HepG2 (cell line): ENCODE measurements at places on chromosomes 12 and 14. TPM values are rescaled to one million over a fixed set of nuclear protein-coding genes. Genes with fewer than 3 reads are reported as not detected.
A peak's percentile ranks its signal among the peaks of the same experiment; 100 is the strongest.

GRCh38 chr12:54082397-54082892 lies 28.8 kb downstream of the HOXC4 start:
- H3K4me1 ChIP-seq = no peaks in the 10 kb centered on the region
- no peaks in the 10 kb centered on the region for H3K36me3 ChIP-seq
- H3K27ac ChIP-seq = no peak overlapping the region
- no peak overlapping the region for H3K4me3 ChIP-seq
- DNase-seq = no peak
- H3K27me3 ChIP-seq = no peaks in the 10 kb centered on the region

GRCh38 chr12:11652351-11653040 lies 3.0 kb downstream of the ETV6 start:
- H3K4me1 ChIP-seq = peaks cover 31% of the 10 kb centered on the region
- no peak for DNase-seq
- peak overlapping the region; percentile 22 for H3K4me3 ChIP-seq
- no peak overlapping the region for H3K27ac ChIP-seq
- no peaks in the 10 kb centered on the region for H3K36me3 ChIP-seq

- no peak overlapping the region for H3K27ac ChIP-seq
- H3K4me3 ChIP-seq = peak overlapping the region; percentile 23
- H3K4me1 ChIP-seq = peaks cover 34% of the 10 kb centered on the region
- no peak for DNase-seq
- H3K27me3 ChIP-seq = peaks cover 15% of the 10 kb centered on the region; the same call in 1 of the 3 replicates
Measured at GRCh38 chr12:16606201-16606849, 363 bp upstream of the LMO3 start.

DNA sequence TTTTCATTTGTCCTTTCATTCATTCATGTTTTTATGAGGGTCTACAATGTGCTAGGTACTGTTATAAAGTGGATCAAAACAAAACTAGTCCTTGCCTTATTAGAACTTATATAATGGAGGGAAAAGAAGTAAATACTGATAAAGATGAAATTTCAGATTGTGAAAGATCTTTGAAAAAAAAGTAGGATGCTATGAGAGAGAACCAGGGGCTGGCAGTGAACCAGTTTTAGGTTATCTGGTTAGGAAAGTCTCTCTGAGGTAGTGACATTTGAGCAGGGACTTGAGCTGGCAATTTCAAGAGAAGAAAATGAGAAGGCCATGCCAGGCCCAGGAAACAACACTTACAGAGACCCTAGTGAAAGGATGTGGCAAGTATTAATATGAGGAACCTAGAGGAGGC lies 57.3 kb upstream of the E2F7 start:
- DNase-seq = no peak
- no peak overlapping the region for H3K27ac ChIP-seq
- no peaks in the 10 kb centered on the region for H3K27me3 ChIP-seq
- no peaks in the 10 kb centered on the region for H3K36me3 ChIP-seq
- no peak overlapping the region for H3K4me3 ChIP-seq

- H3K4me3 ChIP-seq = no peak overlapping the region
- no peaks in the 10 kb centered on the region for H3K36me3 ChIP-seq
- no peaks in the 10 kb centered on the region for H3K4me1 ChIP-seq
- H3K27ac ChIP-seq = no peak overlapping the region
- H3K27me3 ChIP-seq = no peaks in the 10 kb centered on the region
Measured at GRCh38 chr12:67533159-67533558, 115.4 kb upstream of the DYRK2 start.

GRCh38 chr12:102059343-102059742 lies 2.4 kb downstream of the WASHC3 start:
- peaks cover 44% of the 10 kb centered on the region for H3K4me1 ChIP-seq
- peak; percentile 89 for DNase-seq

GRCh38 chr14:102580550-102581110 lies 11.8 kb upstream of the RCOR1 start:
- H3K36me3 ChIP-seq = no peaks in the 10 kb centered on the region
- no peak for DNase-seq
- no peak overlapping the region for H3K27ac ChIP-seq
- peaks cover 82% of the 10 kb centered on the region for H3K4me1 ChIP-seq
- no peaks in the 10 kb centered on the region for H3K27me3 ChIP-seq

GRCh38 chr12:59808317-59808910 lies 212.6 kb downstream of the SLC16A7 start:
- no peaks in the 10 kb centered on the region for H3K27me3 ChIP-seq
- peak; percentile 11 for DNase-seq
- no peaks in the 10 kb centered on the region for H3K36me3 ChIP-seq
- no peaks in the 10 kb centered on the region for H3K4me1 ChIP-seq
- H3K4me3 ChIP-seq = no peak overlapping the region

DNA sequence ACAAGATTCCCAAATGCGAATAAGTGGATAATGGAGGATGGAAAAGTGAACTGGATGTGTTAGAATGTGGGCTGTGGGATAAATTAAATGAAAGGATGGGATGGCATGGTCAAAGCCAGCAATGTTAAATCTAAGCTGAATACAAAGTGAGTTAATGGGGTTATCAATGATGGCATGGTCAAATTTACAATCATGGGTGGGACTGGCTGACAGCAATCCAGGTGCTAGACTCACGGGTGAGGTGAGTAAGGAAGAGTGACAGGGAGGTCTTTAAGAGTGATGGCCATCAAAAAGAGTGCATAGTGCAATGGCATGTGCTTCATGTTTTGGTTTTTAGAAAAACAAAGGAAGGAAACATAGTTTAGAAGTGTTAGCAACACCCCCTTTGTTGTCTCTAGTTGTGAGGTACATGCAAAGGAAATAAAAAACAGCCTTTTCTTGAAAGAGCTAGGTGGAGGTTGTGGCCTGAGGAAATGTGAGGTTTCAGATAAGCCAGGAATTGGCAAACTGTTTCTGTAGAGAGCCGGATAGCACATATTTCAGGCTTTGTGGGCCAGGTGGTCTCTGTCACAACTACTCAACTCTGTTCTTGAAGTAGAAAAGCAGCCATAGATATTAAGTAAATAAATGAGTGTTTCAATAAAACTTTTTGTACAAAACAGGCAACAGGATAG lies 328.7 kb downstream of the RPL10L start:
- no peak overlapping the region for H3K27ac ChIP-seq
- no peaks in the 10 kb centered on the region for H3K36me3 ChIP-seq
- no peaks in the 10 kb centered on the region for H3K4me1 ChIP-seq
- H3K27me3 ChIP-seq = no peaks in the 10 kb centered on the region

IL26 gene
- not detected in 2 replicates for total RNA-seq

KCNMB4 gene
- total RNA-seq = 0.84 and 1.7 TPM in 2 replicates

SERPINA1 gene
- 2,013 and 3,266 TPM in 2 replicates for total RNA-seq
